ENCODE measurements at places on chromosomes 7 and 10.

GRCh38 chr7:50303335-50304128 lies 984 bp upstream of the IKZF1 start:
- DNase-seq, result no peak

- DNase-seq, result no peak
Measured at GRCh38 chr7:138358850-138359341, 101.2 kb upstream of the TRIM24 start.

GRCh38 chr10:1629326-1630198 lies 107.8 kb downstream of the ADARB2 start:
- DNase-seq, result no peak

GRCh38 chr7:155534691-155535090 lies 11.7 kb downstream of the CNPY1 start:
- no peak for DNase-seq

GRCh38 chr7:108419961-108420908 lies 36.0 kb downstream of the NRCAM start:
- no peak for DNase-seq

- no peak for DNase-seq
Measured at GRCh38 chr7:140375892-140376730, 22.2 kb downstream of the SLC37A3 start.

DNA sequence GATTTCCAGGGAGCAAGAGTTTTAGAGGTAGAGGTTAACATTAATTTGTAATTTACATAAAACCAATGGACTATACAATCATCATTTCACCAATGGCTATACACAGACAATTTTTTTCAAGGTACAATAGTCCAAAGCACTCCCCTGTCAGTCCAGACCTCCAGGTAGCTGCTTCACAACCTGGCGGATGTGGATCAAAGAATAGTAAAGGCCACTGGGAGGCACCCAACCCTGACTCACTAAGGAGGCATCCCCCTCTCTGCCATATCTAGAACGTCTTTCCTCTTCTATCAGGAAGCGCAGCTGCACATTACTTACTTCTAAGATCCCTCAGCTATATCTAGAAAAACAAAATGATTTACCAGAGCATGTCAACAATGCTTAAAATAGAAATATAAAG lies 217.7 kb upstream of the AOAH start:
- no peak for DNase-seq

GRCh38 chr7:123580406-123581161 lies 21.0 kb upstream of the ASB15 start:
- DNase-seq, result no peak

- DNase-seq, result no peak
Measured at GRCh38 chr7:45716380-45717203, 142.4 kb downstream of the ADCY1 start.

- no peak for DNase-seq
Measured at GRCh38 chr7:106006906-106007305, 43.8 kb downstream of the CDHR3 start.

GRCh38 chr7:5088906-5089305 lies 43.2 kb downstream of the RBAK start:
- DNase-seq, result no peak

DNA sequence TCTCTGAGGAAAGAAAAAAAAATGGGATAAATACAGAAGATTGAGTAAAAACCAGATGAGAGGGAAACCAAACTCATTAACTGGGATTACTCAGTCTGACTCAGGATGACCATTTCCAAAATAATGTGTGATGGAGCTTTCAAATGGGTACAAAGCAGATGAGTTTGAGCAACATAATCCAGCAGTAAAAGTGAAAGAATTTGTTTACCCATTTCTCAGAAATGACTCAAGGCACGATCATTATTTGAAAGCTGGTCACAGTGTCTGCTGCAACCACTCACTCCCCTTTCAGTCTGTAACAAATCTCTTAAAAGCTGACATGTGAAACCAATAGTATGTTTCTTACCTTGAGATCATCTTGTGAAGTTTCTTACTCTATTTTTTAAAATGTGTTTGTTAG lies 104.7 kb upstream of the KLF14 start:
- DNase-seq, result no peak

DNA sequence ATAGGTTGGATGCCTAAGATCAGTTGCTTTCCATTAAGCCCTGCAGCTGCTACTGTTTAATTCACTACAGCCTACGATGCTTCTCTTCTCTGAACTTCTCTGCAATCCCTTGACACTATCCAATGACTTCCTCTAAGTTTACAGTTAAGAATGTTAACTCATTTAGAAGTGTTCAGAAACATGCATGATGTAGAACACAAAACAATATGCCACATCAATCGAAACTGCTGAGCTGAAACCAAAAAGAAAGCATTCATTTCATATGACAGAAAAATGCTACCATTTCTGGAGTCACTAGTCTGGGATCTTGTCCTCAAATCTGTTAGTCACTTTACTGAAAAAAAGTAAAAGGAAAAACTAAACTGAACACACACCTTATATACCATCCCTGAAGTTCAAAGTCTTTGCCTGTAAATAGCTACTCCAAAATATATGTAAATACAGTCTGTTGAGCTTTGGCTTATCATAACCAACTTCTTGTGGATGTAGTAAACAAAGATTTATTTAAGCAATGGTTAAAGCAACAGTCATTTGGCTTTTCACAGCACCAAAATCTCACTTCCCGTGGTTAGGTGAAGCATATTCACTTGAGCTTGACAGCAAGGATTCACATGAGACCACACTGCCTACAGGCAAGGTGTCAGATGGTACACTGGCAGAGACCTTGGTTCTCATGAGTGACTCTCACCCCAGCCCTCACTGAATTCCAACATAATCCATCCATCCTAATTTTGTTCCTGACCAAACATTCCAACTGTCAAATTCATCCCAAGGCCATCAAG lies 187.0 kb downstream of the PPP1R17 start:
- DNase-seq, result no peak

DNA sequence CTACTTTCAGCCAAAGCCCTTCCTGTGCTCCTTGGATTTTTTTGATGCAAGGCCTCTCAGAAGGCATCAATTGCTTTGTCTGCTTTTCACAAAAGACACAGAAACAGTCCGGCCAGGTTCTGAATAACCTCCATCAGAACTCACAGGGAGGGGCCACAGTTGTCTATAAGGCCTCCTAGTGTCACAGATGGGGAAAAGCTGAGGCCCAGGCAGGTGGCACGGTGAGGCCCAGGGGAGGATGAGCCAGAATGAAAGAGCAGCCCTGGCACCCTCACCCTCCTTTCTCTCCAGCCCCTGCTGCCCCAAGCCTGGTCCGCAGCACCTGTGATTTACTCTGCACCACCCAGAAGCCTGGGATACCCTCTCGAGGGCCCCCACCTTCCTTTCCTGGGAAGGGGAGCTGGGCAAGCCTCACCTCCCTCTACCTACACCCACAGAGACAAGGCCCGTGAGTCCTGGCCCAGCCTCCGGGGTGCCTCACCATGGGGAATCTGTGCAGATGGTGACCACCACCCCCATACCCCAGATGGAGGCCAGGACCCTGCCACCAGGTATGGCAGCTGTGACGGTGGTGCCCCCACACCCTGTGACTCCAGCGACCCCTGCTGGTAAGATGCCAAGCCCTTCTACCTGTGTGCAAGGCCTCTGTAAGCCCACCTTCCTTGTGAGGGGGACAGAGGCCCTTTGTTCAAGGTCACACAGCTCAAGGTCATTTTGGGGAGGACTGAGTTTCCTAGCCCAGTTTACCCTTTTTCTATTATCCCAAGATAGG lies 26.2 kb upstream of the ZNF467 start:
- peak; percentile 43 for DNase-seq

- no peak for DNase-seq
Measured at GRCh38 chr7:121072826-121073225, 84.3 kb downstream of the CPED1 start.

GRCh38 chr7:146116521-146117222 lies at the start of gene CNTNAP2:
Gene CNTNAP2 (plus strand): TSS chr7:146116801. CDS start chr7:146116877, 76 bp downstream.
- no peak for DNase-seq

- DNase-seq, result no peak
Measured at GRCh38 chr10:9239298-9239697, 1184.8 kb downstream of the GATA3 start.

DNA sequence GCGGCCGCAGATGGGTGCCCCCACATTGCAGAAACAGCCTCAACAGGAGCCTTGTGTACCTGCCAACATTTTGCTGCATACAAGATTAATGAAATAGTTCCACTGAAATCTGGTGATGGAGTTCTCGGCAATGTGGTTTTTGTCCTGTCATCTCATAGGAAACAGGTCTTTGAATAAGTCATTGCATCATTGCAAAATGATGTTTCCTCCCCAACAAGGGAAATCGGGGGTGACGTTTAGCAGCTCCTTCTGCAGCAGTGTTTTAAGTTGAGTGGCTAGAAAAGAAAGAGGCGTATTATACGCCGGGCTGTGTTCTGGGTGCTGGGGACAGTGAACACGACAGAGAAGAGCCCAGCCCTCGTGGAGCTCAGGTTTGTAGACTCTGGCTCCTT lies 177.0 kb downstream of the PRKAG2 start:
- no peak for DNase-seq

DNA sequence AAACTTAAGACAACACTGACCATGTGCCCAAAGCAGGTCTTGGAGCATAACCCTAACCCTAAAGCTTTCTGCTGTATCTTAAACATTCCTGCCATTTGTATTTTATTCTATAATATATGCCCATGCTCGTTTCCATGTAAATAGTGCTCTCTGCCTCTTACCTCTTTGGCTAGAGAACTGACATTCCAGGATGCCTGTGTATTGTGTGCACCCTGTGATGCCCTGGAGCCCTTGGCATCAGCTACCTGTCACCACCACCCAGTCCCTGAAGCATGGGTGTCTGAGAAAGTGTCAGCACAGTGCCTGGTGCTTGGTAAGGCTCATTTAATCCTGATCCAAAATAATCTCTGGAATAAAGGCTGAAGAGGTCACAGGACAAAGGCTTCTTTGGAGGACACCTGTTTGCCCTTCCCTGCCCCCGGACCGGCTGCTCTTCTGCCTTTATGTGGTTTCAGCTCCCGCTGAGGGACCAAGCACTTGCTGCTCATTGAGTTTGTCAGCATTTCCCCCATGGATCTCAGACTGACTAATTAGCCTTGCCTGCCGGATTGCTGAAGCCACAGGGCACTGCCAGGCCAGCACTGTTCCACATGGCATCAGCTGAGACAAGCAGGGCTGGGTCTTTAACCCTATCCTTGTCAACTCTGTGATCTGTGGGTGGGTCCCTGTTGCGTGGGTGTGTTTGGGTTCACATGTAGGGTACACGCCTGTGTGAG lies 139.1 kb upstream of the SORCS3 start:
- no peak for DNase-seq

- no peak for DNase-seq
Measured at GRCh38 chr7:35714862-35715261, 19.9 kb upstream of the HERPUD2 start.

DNA sequence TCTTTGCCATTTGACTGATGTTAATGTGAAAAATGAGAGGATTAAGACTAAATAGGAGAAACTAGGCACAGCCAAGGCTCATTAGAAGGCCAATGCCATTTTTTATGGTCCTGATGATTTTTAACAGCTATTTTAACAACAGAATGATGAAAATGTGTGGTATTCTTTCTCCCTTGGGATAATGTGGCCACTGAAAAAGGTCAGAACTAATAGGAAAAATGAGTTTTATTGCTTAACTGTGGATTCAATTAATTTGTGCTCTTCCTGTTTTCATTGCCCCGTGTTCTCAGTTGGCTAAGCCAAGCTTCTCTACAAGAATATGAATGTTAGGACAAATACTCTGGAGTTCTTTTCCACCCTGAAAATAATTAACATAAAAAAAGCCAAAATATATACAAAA lies 56.6 kb downstream of the BMPER start:
- no peak for DNase-seq

GRCh38 chr10:43120929-43121314 lies 17.3 kb upstream of the CSGALNACT2 start:
- DNase-seq, result peak; percentile 24

DNA sequence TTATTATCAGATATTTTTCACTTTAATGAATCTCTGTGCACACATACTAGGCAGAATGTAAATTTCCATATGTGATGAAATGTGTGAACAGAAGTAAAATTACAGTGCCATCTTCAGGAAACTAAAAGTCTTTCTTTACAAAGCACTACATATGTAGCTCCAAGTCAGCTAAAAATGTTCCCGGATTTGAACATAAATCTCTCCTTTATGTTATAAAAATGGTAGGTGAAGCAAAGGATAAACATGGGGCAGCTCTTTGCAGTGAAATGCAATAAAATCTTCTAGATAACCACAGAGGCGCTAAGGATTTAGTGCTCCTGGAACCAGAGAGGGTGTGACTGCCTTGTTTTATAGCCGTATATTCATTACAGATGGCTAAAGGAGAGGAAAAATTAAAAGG lies 104.9 kb upstream of the C7orf33 start:
- DNase-seq, result no peak
